ENCODE measurements at places on chromosomes 7 and 10.

DNA sequence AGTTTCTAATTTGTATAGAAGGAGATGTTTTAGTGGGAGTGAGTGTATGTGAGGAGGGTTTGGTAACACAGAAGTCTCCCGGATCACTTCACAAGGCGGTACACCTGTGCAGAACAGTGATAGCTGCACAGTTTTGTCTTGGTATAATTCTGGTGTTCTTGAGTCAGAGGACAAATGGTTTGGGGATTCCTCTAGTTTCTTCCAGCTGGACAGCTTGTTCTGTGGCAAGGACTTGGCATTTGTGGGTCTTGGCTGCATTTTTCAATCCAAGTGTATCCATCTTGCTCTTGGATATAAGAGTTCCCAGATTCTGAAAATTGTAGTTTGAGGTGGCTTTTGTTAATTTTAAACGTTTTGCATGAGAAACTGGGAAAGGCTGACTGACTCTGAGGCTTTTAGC is 135.7 kb downstream of the AHR start:
- DNase-seq, result no peak

DNA sequence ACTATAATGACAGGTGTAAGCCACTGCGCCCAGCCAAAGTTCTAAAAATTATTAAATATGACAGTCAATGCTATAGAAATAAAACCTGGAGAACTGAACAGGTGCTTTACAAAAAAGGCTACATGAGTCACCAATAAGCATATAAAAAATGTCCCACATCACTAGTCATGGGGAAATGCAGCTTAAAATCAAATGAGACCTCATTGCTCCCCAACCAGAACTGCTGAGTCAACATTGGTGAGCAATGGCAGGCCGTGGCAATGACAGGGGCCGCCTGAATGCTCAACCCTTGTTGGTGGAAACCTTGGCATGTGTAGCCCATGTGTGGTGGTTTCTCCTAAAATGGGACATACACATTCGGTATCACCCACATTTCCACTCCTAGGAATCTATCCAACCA is 352.3 kb upstream of the KLF6 start:
- DNase-seq, result no peak

DNA sequence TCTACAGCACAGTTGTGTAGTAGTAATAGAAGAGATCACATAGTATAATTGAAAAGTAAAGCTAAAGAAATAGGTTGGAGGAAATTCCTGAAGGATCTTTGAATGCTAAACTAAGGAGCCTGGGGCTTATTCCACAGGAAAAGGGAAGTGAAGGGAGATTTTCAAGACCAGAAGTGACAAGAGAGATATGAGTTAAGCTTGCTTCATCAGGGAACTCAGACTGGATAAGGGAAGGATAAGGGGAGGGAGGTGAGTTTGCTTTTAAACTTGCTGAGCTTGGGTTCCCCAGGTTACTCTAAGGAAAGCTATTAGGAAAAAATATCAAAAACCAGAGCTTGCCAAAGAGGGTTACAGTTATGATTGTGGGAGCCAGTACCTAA is 182.4 kb downstream of the RAPGEF5 start:
- no peak for DNase-seq

DNA sequence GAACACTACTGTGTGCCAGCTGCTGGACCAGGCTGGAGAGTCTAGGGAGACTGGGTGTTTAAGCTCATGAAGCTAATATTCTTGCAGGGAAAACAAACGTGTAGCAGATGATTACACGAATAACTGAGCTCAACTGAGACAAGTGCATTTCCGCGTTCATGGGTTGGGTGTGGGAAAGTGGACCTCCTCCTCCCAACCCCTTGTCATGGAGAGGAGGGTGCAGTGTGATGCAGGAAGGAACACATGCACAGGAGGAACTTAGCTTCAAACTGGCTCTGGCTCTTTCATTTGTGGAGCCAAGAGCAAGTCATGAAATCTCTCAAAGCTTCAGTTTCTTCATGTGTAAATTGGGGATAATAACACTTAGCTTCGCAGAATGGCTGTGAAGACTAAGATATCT is 204.3 kb downstream of the ARHGAP12 start:
- no peak for DNase-seq

- no peak for DNase-seq
Measured at GRCh38 chr7:150973571-150974451, 4.3 kb downstream of the KCNH2 start.

- DNase-seq, result no peak
Measured at GRCh38 chr10:35913628-35914027, 271.5 kb upstream of the FZD8 start.

DNA sequence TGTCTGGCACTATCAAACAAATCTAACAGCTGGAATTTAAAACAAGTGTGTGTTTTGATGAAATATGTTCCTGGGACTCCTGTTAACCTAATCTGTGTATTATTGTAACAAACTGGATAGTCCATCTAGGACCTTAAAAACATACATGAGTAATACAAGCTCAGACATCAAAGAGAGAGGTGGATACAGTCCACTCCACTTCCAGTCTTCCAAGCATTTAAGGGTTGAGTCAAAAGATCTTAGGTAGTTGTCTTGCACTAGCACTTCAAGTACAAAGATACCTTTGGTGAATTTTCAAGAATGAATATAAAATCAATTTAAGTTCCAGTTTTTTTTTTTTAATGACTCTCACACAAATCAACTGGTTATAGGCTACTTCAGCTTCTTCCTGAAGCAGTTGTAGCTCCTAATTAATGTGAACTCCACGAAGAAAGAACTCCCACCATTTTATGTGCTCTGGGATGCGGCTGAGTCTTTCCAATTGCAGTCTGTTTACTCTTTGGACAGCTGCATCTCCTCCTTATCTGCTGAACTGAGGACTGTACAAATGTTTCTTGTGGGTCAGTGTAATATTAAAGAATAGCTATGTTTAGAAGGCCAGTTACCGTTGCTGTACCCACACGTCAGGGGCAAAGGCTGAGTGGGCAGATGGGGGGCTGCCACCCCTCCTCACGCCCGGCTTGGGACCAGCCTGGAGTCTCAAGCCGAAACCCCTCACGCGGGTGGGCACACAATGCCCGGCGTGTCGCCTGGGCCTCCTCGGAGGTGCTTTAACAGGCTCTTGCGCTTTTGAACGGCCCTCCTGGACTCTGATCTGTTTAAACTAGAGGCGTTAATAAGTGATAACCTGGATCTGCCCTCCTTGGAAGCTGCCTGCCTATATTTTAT is 2.9 kb upstream of the IGF2BP3 start:
- DNase-seq, result no peak

- no peak for DNase-seq
Measured at GRCh38 chr7:135966341-135967043, 10.7 kb downstream of the MTPN start.

DNA sequence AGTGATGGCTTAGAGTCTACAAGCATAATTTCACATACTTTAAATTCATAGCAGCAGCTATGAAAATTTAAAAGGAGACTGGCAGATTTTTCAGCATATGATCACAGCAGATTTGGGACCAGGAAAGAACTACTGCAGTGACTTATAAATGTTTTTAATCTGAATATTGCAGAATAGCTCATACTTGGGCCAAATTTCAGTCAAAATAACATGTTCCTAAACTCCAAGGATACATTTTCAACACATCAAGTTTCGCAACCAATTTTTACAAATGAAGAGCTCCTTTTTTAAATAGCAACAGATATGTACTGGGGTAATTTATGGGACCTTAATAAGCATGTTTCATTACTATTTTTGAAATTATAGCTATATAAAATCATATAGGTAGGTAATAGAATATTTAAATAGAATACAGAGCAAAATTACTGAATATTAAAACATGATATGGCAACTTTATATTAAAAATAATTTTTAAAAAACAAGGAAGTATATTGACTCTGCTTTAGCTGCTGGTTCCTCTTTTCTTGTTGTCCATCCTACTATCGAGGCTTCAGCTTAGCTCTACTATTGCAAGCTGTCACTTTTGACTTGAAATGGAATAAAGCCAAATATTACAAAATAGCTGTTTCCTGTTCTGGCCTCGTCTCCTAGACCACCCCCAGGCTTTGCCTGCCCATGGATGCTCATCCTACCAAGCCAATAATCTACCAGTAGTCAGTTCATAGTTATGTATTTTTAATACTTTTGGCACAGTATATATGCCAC is 123.1 kb downstream of the NRBF2 start:
- DNase-seq, result no peak

DNA sequence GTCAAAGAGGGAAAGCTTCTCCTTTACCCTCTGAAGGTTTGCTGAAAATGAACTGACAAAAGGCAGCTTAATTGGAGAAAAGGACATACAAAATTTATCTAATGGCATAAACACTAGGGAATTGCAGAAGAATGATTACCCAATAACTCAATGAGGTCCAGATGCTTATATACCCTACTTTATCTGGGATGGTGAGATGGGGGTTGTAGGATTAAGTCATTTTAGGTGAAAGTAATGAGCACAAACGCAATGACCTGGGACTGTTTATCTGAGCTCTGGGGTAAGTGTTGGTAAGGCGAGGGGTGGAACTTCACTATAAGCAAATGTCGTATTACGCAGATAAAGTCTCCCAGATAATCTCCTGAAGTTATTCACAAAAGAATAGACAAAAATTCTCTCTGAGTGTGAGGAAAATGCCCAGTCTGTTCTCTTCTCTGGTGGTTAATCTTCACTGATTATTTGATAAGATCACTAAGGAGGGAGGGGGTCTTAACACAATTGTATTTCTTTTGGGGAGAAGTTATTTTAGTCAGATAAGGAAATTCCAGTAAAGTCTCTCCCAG is 1067.8 kb downstream of the DNAJB9 start:
- no peak for DNase-seq

GRCh38 chr7:43891069-43891955 is 15.1 kb downstream of the URGCP start:
- DNase-seq, result no peak

DNA sequence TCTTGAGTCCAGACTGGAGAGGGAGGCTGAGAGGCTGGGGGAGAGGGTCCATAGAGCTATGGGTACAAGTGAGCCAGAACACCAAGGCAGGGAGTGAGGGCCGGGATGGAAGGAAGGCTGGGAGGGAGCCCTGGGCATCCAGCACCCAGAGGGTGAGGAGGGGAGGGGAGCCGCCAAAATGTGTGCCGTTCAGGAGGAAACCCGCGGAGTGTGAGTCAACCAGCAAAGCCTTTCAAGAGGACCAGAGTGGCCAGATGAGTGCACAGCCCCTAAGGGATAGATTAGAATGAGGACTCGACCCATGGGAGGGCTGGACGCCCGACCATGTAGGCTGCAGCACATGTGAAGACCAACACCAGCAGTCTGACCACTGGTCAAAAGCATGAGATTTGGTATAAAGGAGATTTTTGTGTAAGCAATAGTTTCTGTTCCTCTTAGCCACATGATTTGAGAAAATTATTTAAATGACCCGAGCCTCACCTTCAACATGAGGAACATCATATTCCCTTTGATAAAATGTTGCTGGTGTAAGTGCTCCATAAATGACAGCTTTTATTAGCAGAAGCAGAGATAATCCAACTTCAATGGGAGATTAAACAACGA is 179.7 kb upstream of the GRB10 start:
- DNase-seq, result no peak

DNA sequence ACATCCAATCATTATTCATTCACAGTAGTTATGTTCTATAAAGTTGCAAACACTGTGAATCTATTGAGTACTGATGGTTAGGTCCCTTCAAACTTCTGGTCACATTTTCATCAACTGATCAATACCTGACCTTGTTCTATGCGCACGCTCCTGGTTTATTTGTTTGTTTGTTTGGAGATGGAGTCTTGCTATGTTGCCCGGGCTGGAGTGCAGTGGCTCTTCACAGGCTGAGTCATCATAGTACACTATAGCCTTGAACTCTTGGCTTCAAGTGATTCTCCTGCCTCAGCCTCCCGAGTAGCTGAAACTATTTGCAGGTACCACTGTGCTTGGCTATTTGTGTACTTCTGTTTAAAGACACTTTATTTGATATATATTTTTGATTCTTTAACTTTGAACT is 19.3 kb downstream of the SND1 start:
- DNase-seq, result no peak

- DNase-seq, result no peak
Measured at GRCh38 chr7:45052011-45052410, 36.8 kb downstream of the NACAD start.

DNA sequence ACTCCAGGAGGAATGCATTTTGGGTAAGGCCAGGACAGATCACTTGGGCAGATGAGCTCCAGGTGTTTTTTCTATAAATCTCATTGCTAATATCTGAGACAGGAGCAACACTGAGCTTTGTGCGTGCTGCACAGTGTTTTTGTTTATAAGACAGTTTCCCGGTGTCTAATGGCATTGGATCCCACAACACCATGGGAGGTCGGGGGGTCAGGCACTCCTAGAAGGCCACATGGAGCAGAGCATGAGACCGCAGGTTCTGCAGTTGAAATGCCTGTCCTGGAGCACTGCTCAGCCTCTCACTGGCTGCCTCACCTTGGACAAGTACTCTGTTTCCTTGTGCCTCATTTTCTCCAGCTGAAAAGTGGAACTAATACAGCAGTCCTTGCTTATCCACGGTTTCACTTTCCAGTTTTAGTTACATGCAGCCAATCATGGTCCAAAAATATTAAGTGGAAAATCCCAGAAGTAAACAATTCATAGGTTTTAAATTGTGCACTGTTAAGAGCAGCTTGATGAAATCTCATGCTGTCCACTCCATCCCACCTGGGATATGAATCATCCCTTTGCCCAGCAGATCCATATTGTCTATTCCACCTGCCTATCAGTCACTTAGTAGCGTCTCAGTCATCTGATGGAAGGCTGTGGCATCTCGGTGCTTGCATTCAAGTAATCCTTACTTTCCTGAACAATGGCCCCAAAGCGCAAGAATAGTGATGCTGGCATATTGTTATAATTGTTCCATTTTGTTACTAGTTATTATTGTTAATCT is 35.2 kb downstream of the ATXN7L1 start:
- no peak for DNase-seq

DNA sequence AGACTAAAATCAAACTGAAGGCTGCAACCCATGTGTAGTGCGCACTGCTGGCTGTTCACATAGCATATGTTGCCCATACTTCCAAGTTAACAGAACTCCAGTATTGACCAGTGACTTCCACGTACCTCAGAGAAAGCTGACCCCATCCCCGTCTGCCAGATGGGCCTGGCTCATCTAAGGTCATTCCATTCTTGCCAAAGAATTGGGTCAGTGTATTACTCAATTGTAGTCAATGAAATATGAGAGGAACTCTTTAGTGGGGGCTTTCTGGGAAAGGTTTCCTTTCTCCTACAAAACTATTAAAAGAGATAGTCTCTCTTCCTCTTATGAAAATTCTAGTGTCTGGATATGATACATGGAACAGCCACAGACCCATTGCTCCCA is 238.6 kb downstream of the COBL start:
- no peak for DNase-seq

GRCh38 chr10:101467286-101467770 is 113.4 kb downstream of the BTRC start:
- no peak for DNase-seq

DNA sequence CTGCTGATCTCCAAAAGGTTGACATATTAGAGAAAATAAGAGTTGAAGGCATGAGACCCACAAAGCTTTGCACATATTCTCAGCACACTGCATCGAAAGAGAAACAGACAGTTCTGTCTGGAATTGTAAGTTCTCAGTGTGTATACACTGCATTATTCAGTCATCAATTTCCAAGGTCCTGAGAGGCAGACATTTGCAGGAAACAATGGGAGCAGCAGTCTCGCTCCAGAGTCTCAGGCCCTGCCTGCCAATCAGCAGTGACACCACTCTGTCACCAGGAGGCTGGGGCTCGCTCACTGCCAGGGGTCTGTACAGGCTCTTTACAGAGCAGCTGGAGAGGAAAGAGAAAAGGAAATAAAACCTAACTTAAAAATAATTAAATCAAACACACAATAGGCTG is 36.3 kb downstream of the JAZF1 start:
- no peak for DNase-seq

GRCh38 chr10:116637830-116638229 is 17.1 kb downstream of the PNLIPRP2 start:
- no peak for DNase-seq
